ENCODE measurements at places on chromosomes 4 and X.

GRCh38 chrX:37453821-37454220 is 104.7 kb downstream of the PRRG1 start:
- DNase-seq, result no peak

DNA sequence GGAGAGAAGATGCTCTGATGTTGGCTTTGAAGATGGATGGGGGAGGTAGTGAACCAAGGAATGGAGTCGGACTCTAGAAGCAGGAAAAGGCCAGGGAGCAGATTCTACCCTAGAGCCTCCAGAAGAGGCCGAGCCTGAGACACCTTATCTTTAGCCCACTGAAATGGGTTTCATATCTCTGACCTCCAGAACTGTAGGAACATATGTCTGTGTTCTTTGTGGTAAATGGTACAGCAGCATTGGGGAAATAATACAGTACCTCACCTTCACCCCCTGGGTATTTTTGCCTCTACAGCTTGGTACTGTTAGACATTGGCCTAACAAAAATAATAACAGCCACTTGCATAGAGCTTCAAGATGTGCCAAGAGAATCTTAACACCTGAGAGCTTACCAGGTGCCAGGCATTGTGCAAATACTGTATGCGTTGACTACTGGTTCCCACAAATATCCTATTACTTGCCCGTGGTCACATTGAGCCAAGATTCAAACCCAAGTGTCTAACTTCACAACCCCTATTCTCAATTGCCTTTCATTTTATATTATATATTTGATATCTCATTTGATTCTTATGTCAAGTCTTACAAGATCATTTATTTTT is 57.0 kb upstream of the PGM2 start:
- no peak for DNase-seq

- DNase-seq, result no peak
Measured at GRCh38 chr4:7375427-7375826, 59.3 kb downstream of the PSAPL1 start.

- no peak for DNase-seq
Measured at GRCh38 chr4:99507349-99507748, 3.5 kb upstream of the C4orf17 start.

DNA sequence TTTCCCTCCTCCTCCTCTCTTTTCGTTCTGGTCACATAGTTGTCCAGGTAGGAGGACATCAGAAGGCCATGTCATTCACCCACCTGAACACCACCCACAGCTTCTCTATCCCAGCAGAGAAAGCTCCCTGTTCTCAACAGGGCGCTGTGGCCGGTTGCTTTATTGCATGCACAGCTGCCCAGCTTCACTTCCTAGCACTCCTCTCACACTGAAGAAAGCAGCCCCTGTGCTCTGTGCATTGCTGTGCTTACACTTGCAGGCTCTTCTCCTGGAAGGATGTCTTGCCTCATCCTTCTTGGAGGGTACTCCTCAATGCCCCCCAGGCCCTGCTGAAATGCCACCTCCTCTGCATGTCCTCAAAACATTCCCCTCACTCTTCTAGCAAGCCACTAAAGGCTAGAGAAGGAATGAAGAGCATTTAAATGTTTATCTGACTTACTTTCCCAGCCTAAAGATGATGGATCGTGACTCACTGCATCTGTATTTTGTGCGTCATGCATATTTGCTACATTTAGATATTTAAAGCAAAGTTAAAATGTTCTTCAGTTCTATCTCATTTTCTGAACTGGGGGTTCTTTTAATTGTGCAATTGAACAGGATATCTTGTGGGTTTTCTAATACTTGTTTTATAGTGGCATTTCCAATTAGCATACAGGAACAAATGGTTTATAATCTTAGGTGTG is 186.4 kb upstream of the PUDP start:
- peak; percentile 65 for DNase-seq

GRCh38 chrX:10769696-10770619 is 149.6 kb upstream of the MID1 start:
- no peak for DNase-seq

DNA sequence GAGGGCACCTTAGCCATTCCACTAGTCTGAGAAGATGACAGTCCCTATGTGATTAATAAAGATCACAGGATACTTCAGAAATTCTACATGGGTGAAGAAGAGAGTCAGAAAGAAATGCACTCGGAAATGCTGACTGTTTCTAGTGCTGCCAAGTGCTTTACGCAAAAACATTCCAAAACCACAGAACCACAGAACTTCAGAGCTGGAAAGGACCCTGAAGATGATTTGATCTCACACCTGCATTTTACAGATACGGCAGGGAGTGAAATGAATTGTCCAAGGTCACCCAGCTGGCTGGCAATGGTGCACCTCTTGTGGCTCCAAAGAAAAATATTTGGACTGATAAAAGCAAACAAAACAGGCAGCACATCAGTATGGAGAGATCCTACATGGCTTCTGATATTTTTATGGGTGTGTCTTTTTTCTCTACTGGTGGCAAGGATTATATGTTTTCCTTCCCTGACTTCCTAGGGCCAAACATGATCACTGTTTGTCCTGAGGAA is 115.9 kb downstream of the MAML3 start:
- DNase-seq, result no peak

DNA sequence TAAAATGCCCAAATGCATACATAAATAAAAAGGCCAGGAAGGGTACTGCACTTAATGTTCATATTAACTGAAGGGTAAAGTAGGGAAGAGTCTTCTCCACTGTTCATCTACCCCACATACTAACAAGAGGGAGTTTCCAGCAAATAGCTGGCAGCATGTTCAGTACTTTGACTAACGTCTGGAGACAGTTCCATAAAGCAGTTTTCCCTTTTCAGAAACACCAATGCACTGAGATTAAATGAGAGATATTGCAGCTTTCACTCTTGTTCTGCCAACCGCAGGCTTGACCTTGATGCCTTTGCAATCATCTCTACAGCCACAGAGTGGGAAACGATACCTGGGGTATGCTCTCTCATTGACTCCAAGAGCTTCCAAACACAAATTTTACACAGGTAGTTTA is 2123.1 kb upstream of the TENM3 start:
- DNase-seq, result no peak

DNA sequence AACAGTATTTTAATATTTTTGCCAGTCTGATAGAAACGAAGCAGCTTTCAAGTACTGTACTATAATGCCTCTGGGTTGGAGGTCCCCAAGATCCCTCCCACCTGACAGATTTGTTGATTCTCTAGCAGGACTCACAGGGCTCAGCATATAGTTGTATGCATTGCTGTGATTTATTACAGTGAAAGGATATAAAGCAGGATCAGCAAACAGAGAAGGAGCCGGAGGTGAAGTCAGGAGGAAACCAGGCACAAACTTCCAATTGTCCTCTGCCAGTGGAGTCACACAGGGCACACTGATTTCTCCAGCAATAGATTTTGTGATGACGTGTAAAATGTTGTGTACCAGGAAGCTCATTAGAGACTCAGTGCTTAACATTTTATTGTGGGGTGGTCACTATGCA is 19.0 kb downstream of the USP53 start:
- DNase-seq, result no peak

GRCh38 chr4:138192113-138192512 is 50.0 kb downstream of the SLC7A11 start:
- peak; percentile 11 for DNase-seq

DNA sequence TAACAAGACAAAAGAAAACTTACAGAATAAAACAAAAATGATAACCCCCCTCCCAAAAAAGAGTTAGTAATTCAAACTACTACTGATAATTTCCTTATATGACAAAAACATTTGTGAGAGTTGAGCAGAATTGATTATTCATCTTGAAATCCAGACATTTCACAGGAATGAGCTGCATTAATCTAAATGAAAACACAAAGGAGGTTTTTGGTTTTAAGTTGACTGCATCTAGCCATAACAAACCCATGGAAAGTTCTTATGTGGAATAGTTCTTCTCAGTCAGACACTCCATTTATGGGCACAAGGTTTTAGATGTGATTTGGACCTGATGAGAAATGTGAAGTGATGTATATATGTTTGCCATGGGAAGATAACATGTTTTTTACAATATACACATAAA is 95.4 kb downstream of the VCX2 start:
- no peak for DNase-seq

DNA sequence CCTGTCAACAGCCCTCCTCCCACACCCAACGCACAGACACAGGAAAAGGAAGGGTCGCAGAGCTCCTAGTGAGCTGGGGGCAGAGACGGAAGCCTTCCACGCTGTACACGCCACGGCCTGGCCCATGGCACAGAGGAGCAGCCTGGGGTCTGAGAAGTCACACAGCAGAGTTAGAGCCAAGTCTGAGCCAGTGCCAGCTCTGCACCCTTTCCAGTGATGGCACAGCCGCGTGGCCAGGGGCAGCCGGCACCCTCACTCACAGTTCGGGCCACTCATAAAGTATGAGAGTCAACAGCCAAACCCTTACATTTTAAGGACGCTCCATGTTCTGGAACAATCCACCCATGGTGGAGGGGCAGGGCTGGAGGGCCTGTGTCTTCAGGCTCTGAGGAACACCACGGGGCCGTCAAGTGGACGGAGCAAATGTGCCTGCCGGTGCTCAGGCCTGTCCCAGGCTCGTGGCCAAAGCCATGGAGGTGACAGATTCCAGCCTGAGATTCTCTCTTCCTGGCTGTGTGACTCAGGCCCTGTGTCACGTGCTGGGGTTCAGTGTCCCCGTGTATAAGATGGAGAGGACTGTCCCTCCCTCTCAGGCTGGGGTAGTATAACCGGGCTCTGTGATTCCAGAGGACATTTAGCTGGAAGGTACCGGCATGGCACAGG is 91.2 kb downstream of the ABLIM2 start:
- DNase-seq, result no peak

GRCh38 chrX:80216086-80216485 is 201.5 kb downstream of the TBX22 start:
- peak; percentile 10 for DNase-seq

DNA sequence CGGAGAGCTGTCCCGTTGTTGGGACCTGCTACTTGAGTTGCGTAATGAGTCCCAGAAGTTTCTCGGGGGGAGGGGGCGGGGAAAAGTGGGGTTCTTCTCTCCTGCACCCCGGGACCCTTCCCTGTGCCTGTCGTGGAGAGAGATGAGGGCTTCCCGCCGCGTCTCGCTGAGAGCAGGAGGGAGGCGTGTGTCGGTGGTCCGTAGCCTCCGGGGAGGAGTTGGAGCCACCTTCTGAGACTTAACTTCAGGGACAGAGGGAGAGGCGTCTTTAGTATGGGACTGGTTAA is 698 bp downstream of the AFF1 start:
- DNase-seq, result no peak

- no peak for DNase-seq
Measured at GRCh38 chr4:180203349-180203748, 2039.9 kb upstream of the TENM3 start.

DNA sequence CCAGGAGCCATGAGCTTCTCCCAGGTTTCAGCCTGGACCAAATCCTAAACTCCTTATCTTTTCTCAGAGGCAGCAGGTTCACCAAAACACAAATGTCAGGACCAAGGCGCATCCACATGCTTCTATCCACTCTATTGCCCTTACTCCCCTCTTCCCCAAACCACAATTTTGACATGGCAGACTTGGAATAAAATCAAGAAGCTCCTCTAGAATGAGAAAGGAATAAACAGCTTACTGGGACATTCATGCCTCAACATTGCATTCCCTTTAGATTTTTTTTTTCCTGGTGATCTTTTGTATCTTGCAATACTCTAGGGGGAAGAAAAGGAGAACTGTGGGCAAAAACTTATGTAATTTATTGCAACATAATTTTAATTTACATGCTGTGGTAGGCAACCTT is 119.1 kb downstream of the TSPAN5 start:
- no peak for DNase-seq

- DNase-seq, result no peak
Measured at GRCh38 chr4:21726255-21726815, 222.2 kb downstream of the KCNIP4 start.

DNA sequence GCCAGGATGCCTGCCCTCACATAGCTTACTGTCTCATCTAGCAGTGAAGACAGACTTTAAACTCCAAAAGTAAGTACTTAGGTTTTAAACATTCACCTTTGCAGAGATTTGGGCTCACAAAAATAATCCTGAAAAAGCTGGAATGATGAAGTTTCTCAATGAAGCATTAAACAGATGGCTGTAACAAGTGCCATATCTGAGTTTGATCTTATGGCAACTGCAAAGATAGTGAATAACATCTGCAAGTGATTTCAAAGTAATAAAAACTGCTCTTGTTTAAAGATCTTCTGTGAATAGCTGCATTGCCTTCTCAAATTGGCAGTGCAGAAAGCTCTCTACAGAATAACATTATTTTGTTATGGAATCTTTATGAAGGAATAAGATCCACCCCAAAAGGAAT is 271.2 kb upstream of the SMIM31 start:
- DNase-seq, result no peak

GRCh38 chrX:9668537-9668936 is 97.1 kb downstream of the GPR143 start:
- no peak for DNase-seq

DNA sequence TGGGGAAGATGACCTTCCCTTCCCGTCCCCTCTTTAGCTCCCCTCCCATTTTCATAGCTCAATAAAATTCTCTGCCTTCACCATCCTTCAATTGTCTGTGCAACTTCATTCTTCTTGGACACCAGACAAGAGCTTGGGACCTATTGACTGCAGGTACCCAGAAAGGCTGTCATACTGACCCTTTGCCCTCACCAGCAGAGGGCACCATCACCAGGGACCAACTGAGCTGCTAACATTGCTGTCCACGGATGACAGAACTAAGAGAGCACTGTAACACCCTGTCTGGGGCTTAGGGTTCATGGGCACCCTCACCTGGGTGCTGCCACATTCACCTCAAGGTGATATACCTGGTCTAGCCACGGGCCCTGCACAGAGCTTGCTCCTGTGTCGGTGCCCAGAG is 141.3 kb upstream of the VCX3B start:
- no peak for DNase-seq

DNA sequence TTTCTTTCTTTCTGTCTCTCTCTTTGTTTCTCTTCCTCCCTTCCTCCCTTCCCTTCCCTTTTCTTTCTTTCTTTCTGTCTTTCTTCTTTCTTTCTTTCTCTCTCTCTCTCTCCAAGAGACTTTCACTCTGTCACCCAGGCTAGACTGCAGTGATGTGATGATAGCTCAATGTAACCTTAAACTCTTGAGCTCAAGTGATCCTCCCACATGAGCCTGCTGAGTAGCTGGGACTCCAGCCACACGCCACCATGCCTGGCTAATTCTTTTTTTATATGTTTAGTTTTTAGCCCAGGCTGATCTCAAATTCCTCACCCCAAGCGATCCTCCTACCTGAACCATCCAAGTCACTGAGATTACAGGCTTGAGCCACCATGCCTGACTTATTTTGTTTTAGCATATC is 64.3 kb upstream of the EMCN start:
- no peak for DNase-seq
